Mesenchymal stem cell (in vitro differentiated cells and primary cell): ENCODE measurements at places on chromosomes 5 and 9.

DNA sequence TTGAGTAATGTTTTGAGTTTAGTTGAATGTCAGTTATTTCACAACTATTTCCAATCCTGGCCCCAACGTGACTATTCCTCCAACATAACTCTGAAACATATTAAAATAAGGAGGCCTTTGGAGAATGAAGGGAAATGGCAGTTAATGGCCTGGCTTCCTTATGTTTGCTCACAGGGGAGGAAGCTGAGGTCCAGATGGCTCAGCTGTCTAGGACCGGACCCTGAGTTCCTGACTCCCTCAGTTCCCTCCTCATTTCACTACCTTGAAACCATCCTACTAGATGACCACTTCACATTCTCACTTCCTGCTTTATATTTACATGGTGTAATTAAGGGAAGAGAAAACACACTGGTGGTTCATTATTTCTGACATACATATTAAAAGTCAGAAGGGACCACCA lies 6.6 kb downstream of the OTULINL start:
- no peak for DNase-seq
- no peak overlapping the region for H3K27ac ChIP-seq
- H3K4me3 ChIP-seq: no peak overlapping the region
- H3K36me3 ChIP-seq: no peaks in the 10 kb centered on the region
- no peaks in the 10 kb centered on the region for H3K4me1 ChIP-seq
- H3K27me3 ChIP-seq: peaks cover 45% of the 10 kb centered on the region

GRCh38 chr5:56532466-56532865 lies 282.9 kb upstream of the MAP3K1 start:
- H3K4me1 ChIP-seq: peaks cover 9% of the 10 kb centered on the region
- H3K4me3 ChIP-seq: no peak overlapping the region
- no peak overlapping the region for H3K27ac ChIP-seq
- peaks cover 21% of the 10 kb centered on the region for H3K27me3 ChIP-seq
- peak; percentile 47 for DNase-seq

- peak; percentile 55 for DNase-seq
- no peaks in the 10 kb centered on the region for H3K27me3 ChIP-seq
- no peak overlapping the region for H3K4me3 ChIP-seq
- H3K36me3 ChIP-seq: no peaks in the 10 kb centered on the region
- H3K27ac ChIP-seq: no peak overlapping the region
These were observed 2.3 kb upstream of the SMIM33 start for GRCh38 chr5:139468421-139468931.

- no peaks in the 10 kb centered on the region for H3K4me1 ChIP-seq
- H3K27ac ChIP-seq: no peak overlapping the region
- H3K4me3 ChIP-seq: no peak overlapping the region
- H3K36me3 ChIP-seq: no peaks in the 10 kb centered on the region
- peaks cover 41% of the 10 kb centered on the region for H3K27me3 ChIP-seq
- no peak for DNase-seq
These were observed 96.9 kb upstream of the FSTL4 start for GRCh38 chr5:133709209-133709725.

DNA sequence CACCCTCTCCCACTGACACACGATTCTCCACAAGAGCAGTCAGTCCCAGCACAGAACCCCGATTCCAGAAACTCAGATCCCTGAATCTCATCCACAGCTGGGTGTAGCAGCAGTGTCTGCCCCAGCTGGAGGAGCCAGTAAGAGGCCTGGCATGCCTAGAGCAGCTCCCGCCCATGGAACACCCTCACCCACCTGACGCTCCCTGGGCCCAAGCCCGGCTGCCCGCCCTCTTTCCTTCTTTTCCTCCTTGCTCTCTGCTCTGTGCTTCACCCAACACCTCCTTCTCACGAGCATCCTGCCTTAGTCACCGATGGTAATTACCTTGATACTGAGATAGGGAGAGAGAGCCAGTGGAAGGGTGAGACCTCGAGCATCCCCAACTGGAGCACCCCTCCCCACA lies 8.7 kb downstream of the PCDH1 start:
- H3K27ac ChIP-seq: no peak overlapping the region
- H3K36me3 ChIP-seq: no peaks in the 10 kb centered on the region
- no peak overlapping the region for H3K4me3 ChIP-seq
- no peaks in the 10 kb centered on the region for H3K4me1 ChIP-seq
- DNase-seq: no peak
- peaks cover 91% of the 10 kb centered on the region for H3K27me3 ChIP-seq

DNA sequence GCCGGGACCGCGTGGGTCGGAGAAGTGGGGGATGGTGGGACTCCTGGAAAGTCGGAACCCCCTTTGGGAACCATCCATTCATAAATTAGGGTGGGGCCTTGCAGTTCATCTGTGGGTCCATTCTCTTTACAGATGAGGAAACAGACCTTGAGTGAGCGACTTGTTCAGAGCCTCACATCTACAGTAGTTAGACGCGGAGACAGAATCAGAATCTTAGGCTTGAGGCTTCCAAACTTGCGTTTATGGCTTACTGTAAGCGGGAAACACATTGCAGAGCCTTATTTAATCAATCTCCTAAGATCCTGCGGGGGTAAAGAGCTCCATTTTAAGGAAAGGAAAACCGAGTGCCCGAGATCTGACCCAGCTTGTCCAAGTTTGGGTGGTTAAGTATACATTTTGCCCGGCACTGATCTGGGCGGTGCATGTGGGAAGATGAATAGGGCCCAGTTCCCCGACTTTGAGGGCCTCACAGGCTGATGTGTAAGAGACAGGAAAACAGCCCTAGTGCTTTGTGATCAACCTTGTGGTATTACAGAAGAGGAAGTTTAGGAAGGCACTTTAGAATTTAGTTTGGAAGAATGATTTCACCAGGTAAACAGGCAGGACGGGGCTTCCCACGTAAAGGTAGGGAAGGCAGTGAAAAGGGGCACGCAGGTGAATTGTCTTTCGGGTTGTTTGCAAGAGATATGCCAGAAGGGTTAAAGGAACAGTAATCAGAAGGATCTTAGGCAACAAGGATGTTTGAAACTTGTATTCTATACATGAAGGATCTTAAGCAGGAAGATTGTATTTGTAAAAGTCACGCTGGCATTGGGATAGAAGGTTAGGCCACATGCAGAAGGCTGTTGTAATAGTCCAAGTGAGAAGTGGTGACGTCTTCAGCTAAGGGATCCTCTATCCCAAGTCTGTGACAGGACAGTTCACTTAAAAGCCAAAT lies 744 bp downstream of the TARS1 start:
- H3K4me3 ChIP-seq: peak overlapping the region; percentile 90
- H3K36me3 ChIP-seq: no peaks in the 10 kb centered on the region
- H3K27ac ChIP-seq: peak overlapping the region; percentile 96
- peak; percentile 90 for DNase-seq
- no peaks in the 10 kb centered on the region for H3K4me1 ChIP-seq

- peaks cover 46% of the 10 kb centered on the region for H3K36me3 ChIP-seq
- no peak overlapping the region for H3K4me3 ChIP-seq
- H3K27me3 ChIP-seq: no peaks in the 10 kb centered on the region
- peak; percentile 53 for DNase-seq
- H3K4me1 ChIP-seq: no peaks in the 10 kb centered on the region
These were observed 20.6 kb downstream of the NSD1 start for GRCh38 chr5:177154003-177154643.

DNA sequence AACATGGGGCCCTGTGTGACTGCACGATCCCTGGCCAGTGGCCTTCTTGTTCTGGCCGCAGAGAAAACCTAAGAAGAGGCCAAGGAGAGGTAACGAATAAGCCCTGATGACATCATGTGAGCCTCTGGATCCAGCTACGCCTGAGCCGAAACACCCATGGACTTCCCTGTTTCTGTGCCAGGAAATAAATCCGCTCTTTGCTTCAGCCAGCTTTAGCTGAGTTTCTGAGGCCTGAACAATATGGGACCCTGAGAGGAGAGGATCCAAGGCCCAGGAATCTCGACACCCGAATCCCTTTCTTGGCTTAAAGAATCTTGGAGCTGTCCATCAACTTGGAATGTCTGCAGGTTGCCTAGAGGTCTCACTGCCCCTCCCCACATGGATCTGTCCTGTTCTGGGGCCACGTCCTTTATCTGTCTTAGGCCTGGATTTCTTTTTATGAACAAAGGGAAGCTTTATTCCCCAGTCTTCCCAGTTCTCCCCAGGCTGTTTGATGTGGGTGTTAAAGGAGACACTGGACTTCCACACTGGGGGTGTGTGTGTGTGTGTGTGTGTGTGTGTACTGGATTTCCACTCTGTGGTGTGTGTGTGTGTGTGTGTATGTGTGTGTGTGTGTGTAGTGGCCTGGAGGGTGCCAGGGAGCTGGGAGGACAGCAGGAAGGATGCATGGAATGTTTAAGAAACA lies 13.7 kb downstream of the IER5L start:
- peak; percentile 17 for DNase-seq
- no peaks in the 10 kb centered on the region for H3K27me3 ChIP-seq
- H3K27ac ChIP-seq: no peak overlapping the region
- H3K36me3 ChIP-seq: peaks cover 29% of the 10 kb centered on the region
- no peak overlapping the region for H3K4me3 ChIP-seq
- peaks cover 17% of the 10 kb centered on the region for H3K4me1 ChIP-seq

- no peaks in the 10 kb centered on the region for H3K27me3 ChIP-seq
- peak overlapping the region; percentile 36 for H3K27ac ChIP-seq
- H3K4me1 ChIP-seq: no peaks in the 10 kb centered on the region
- H3K4me3 ChIP-seq: no peak overlapping the region
These were observed 173.8 kb downstream of the PCSK1 start for GRCh38 chr5:96259151-96259772.

GRCh38 chr5:104513121-104513602 lies 950.6 kb upstream of the NUDT12 start:
- no peak overlapping the region for H3K27ac ChIP-seq
- no peaks in the 10 kb centered on the region for H3K36me3 ChIP-seq
- H3K27me3 ChIP-seq: no peaks in the 10 kb centered on the region
- DNase-seq: peak; percentile 83
- H3K4me1 ChIP-seq: no peaks in the 10 kb centered on the region
- peak overlapping the region; percentile 42 for H3K4me3 ChIP-seq

GRCh38 chr5:150057996-150058395 lies 28.4 kb downstream of the CSF1R start:
- DNase-seq: no peak
- no peak overlapping the region for H3K27ac ChIP-seq
- H3K4me3 ChIP-seq: no peak overlapping the region
- H3K36me3 ChIP-seq: peaks cover 36% of the 10 kb centered on the region
